ENCODE measurements at places on chromosomes 6 and 20. TPM values are rescaled to one million over a fixed set of nuclear protein-coding genes. Genes with fewer than 3 reads are reported as not detected.

- DNase-seq: no peak
- no peaks in the 10 kb centered on the region for H3K36me3 ChIP-seq
- no peaks in the 10 kb centered on the region for H3K27me3 ChIP-seq
- no peak overlapping the region for H3K4me3 ChIP-seq
Measured at GRCh38 chr6:69894578-69895347, 28.4 kb downstream of the COL19A1 start.

Gene HAO1
- total RNA-seq: not detected

Gene PLCG1
- 51.4 TPM for total RNA-seq

- DNase-seq: no peak
- H3K27me3 ChIP-seq: no peaks in the 10 kb centered on the region
- no peaks in the 10 kb centered on the region for H3K36me3 ChIP-seq
- H3K4me3 ChIP-seq: no peak overlapping the region
- no peaks in the 10 kb centered on the region for H3K4me1 ChIP-seq
- no peak overlapping the region for H3K27ac ChIP-seq
Measured at GRCh38 chr6:96499781-96500180, 21.8 kb upstream of the UFL1 start.

GRCh38 chr6:125228981-125229479 lies 72.7 kb downstream of the HDDC2 start:
- no peak overlapping the region for H3K27ac ChIP-seq
- peak overlapping the region; percentile 24 for H3K4me3 ChIP-seq
- no peak for DNase-seq
- no peaks in the 10 kb centered on the region for H3K27me3 ChIP-seq
- H3K36me3 ChIP-seq: no peaks in the 10 kb centered on the region
